ENCODE measurements at places on chromosomes 1 and 21. TPM values are rescaled to one million over a fixed set of nuclear protein-coding genes. Genes with fewer than 3 reads are reported as not detected.

GRCh38 chr1:154453161-154453560 is 48.0 kb downstream of the IL6R start:
- no peak for DNase-seq

The OPTC gene
- total RNA-seq: not detected

The CFAP74 gene
- 7.7 TPM for total RNA-seq

The SPRR2F gene
- not detected for total RNA-seq

GRCh38 chr21:45543371-45543709 is 1.1 kb upstream of the SLC19A1 start:
- DNase-seq: peak; percentile 60

DNA sequence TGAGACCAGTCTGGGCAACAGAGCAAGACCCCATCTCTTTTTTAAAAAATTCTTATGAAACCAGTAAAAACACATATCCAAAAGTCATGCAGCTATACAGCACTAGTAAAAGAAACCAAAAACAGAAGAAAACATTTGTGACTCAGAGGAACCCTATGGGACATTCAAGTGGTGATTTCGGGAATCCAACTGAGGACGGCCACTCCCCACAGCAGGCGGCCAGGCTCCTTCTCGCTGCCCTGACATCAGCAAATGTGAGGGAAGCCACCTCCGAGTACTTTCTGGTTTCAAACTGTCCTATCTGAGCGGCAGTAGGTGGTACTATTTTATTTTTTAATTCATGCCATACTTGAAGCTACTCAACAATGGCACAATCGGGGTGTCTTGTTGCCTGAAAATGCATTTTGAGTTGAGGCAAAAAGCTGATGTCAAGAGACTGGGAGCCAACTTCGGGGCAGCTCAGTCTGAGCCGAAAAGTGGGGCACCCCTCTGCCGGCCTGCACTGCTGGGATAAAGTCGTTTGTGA is 3.3 kb downstream of the SUMO3 start:
- no peak for DNase-seq

DNA sequence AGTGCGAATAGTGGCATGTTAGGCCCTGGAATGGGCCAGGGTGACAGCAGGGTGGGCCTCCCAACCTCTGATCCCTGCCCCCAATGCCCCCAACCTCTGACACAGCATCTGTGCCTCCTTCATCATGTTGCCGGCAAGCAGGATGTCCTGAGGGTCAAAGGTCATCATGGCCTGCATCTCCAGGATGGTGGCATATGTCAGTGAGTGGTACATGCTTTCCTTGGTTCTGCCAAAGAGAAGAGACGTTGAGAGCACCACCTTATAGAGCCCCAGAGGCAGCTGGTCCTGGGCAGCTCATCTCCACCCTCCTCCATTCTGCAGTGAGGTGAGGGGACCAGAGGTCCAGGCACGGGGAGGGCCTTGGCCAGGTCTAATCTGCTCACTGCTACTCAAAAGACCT is 17.6 kb downstream of the TTC39A start:
- no peak for DNase-seq

GRCh38 chr1:63004868-63005267 is 220.9 kb downstream of the ATG4C start:
- no peak for DNase-seq

The FMO5 gene
- 105 TPM for total RNA-seq

Measured in upper lobe of left lung (tissue), 6 donors.